ENCODE measurements at places on chromosomes 2 and 18. TPM values are rescaled to one million over a fixed set of nuclear protein-coding genes. Genes with fewer than 3 reads are reported as not detected.

- DNase-seq = no peak
These were observed 60.7 kb upstream of the AQP4 start for GRCh38 chr18:26926066-26926675.

- no peak for DNase-seq
These were observed 20.1 kb downstream of the ANKRD12 start for GRCh38 chr18:9156604-9157249.

- peak; percentile 60 for DNase-seq
These were observed 14.7 kb downstream of the CFLAR start for GRCh38 chr2:201130524-201131186.

SNORC gene
- total RNA-seq = 0.25 TPM

SCYGR4 gene
- not detected for total RNA-seq

KCNE4 gene
- total RNA-seq = 2.4 TPM

DNA sequence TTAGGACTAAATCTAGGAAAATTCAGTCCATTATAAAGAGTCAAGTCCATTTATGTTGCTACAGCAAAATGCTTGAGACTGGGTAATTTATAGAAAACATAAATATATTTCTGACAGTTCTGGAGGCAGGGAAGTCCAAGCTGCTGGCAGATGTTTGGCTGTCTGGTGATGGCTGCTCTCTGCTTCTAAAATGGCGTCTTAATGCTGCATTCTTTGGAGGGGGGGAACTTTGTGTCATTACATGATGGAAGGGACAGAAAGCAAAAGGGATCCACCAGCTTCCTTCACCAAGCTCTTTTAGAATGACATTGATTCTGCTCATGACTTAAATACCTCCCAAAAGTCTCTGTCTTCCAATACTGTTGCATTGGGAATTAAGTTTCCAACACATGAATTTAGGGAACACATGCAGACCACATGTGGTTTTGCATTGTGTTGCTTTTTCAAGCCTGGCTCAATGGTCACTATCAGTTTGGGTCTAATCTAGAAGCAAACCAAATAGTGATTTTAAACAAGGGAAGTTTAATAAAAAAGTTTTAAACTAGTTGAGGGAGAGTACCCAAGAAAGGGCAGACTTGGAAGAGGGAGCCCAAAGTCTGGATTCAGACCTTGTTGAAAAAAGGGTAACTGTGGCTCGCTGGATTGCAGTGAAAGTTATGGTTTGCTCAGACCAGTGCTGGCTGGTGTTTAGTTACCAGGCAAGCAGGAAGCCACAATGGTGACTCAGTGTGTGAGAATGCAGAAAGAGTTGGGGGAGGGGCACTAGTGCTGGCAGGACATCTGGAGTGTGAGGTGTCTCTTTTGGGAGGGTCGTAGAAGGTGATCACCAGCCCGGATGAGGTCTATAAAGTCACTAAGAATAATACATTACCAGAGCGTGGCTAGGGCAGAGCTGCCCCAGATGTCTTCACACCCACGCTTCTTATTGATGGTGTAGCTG lies 30.8 kb downstream of the C18orf54 start:
- peak; percentile 90 for DNase-seq

DNA sequence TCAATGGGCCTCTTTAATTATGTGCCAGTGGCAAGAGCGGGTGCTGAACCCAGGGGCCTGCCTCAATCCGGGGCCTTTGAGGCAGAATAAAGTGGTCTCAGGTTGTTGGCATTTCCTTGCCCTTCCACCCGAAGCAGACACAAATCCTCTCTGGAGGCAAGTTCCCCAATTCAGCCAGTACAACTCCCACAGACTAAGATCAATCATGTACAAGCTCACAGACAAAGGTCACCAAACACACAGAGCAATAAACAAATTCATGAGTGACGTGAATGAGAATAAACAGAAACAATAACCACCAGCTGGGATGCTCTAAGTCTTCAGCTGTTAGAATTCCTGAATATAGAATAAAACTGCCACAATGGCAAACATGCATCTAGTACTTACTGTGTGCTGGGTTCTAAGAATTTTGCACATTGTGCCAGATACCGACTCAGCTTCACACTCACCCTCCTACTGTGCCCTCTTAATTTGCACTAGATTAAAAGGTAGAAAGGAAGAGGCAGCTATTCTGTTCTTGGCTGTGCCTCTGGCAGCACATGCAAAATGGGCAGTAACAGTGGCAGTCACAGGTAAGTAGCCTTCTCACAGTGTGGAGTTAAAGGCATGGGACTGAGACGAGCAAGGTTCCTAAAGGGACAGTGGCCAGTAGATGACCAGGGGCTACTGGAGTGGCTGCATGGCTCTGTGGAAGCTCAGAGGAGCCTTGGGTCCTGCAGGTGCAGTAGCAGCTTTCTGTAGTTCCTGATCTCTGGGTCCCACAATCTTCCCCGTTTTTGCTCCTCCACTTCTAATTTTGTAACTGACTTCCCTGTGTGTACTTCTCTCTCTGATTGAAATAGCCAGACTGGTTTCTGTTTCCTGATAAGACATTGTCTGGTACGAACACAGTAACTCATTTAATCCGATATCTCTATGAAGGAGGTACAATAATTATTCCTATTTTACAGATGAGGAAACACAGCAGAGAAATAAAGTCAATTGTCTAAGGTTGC lies 34.6 kb upstream of the IL1B start:
- DNase-seq = no peak

GRCh38 chr2:68431316-68431972 lies 35.6 kb downstream of the FBXO48 start:
- no peak for DNase-seq

DNA sequence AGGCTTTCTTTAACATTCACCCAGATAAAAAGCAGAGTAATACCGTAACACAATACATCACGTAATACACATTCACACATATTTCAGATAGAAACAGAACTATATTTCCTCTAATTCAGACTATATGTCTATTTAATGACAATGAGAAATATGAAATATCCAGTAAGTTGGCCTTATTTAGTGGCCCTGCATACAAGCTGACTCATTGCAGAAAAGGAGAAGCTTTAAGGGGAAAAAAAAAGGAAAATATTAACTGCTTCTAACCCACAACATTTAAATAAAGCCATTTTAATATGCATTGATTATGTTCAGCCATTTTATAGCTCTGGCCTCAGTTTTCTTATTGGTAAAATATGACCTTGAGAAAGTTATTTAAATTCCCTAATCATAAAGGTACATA lies 94.8 kb downstream of the PPP1R1C start:
- no peak for DNase-seq

PID1 gene
- total RNA-seq = 2.5 TPM

GRCh38 chr2:164755952-164756351 lies 85.7 kb downstream of the COBLL1 start:
- no peak for DNase-seq

DNA sequence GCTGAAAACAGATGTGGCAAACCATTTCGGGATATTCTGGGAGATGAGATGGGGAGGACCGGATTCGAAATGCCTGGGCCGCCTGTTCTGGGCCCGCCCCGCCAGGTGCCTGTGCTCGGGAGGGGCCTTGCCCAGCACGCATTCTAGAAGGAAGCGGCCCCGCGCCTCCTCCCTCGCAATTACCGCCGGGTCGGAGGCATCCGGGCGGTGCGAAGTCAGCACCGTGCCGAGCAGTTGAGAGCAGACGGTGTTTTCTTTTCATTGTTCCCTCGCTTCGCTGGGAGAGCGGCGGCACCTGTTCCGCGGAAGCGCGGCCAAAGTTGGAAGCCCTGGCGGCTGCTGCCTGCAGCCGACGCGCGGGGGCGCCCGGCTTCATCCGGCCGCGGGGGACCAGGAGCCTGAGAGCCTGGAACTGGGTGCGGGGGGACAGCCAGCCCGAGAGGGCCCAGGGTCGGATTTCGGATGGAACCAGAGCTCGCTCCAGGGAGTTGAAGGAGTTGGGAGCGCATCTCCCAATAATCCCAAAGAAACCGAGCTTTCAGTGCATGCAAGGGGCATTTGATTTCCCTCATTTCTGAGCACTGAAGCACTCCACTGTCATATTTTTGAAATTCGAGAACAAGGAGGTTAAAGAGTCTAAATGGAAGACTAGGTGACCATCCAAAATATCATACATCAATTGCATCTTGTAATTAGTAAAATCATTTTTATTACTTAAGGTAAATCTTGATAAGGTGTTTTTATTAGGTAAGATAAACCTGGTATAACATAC lies 241.8 kb upstream of the RAB12 start:
- no peak for DNase-seq

GRCh38 chr2:40027968-40028367 lies 248.9 kb upstream of the THUMPD2 start:
- DNase-seq = no peak

DNA sequence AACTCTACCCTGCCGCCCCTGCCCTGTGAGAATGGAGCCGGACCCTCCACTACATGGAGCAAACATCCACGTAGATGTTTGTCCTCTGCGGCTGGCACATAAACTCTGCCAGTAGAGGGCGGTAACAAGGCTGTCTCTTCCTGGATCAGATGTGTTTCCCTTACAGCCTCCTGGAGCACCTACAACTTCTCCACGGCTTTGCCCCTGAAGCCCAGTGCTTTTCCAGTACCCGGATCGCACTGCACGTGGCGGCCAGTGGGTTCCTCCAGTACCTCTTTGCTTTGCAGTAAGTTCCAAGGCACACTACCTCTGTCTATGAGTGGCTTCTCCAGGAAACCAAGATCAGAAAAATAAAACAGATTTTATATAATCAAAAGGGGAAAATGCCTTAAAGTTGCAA lies 651.3 kb downstream of the DCDC2C start:
- DNase-seq = no peak

DNA sequence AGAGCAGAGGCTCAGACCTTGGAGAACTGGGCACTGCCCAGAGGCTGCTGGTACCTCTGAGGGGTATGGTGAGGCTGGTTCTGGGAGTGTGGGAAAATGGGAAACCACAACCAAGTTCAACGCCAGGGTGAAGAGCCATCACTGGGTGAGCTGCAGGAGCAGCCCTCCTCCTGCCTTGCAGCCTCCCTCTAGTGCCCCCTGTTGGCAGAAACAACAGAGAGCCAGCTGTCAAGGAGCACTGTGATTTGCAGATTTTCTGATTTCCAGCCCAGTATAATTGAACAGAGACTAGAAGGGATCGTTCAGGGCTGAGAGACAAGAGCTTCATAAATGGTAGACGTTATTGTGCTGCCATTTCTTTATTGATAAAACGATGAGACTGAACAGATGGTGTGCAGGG lies 50.5 kb downstream of the MAPK4 start:
- no peak for DNase-seq

- no peak for DNase-seq
These were observed 6.2 kb downstream of the MAL start for GRCh38 chr2:95031726-95032116.

FAM237A gene
- not detected for total RNA-seq

DNA sequence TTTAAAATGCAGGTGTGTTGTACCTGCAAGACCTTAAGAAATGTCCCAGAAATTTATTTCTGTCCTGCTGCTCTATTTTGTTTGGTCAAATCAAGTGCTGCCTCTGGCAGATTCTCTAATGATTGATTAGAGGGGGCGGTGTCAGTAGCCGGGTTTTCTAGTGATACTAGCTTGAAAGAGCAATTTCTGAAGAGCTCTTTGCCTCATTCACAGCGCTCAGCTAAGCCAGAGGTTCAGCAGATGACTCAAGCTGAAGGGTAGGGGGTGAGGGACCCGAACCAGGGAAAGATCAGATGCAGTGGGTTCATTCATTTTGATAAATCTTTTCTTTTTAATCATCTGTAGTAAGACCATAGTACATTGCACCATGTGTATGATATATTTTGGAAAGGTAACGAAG lies 15.0 kb downstream of the ZBTB7C start:
- no peak for DNase-seq

GALR1 gene
- total RNA-seq = under 0.01 TPM

SERPINB11 gene
- not detected for total RNA-seq

DNA sequence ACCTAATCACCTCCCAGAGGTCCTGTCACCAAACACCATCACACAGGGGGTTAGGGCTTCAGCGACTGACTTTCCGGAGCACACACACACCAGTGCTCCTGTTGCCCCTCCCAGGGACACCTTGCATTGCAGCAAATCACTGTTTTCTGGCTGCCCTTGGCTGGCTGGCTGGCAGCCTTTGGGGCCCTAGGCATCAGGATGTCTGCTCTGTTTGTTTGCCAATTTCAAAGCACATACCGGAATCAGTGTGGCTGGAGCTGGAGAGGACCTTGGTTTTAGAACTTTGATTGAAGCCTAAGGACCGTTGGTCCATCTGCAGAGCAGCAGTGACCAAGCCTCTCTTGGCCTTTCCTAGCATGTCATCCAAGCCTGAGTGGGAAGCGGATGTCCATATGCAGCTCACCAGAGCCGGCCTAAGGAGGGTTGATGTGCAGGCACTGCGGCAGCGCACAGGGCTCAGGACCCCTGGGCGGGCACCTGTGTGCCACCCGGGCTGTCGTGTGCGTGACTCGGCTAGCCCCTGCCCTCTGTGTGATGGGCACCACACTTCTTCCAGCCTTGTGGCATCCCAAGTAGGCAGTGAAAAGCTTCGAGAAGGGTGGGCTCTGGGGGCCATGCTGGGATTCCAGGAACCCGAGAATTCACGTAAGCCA lies 62.1 kb downstream of the GBX2 start:
- DNase-seq = no peak

ANKAR gene
- total RNA-seq = 0.14 TPM

DNA sequence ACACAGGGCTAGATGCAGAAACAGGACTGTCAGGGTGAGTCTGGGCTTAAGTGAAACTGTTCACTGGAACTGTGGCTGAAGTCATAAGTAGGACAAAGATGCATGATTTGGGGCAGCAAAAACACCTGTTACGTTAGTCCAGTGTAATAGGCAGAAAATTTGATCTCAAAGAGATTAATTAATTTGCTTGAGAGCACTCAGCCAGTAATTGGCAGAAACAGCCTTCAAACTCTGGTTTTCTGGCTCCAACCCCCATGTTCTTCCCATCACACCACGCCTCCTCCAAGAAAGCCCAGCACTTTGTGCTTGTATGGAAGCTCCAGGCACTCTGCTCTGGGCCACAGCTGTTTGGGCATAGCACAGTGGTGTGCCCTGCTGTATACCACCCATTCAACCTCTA lies 54.0 kb downstream of the CNTNAP5 start:
- DNase-seq = no peak

DNA sequence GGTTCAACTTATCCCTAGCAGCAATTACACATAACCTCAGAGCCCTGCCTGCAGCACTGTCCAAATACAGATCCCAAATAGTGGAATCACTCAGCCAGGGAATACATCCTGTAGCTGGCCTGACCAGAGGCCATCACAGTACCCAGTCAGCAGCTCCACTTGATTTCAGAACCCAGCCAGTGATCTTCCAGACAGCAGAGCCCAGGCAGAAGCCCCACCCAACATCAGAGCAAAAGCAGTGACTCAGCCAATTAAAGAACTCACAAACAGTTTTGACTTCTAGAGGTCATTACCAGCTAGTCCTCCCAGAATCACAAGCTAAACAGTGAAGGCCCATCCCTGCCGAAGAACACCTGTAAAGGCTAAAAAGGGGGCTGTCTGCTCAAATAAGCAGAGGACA lies 118.0 kb upstream of the SRD5A2 start:
- no peak for DNase-seq

GRCh38 chr2:185161701-185162100 lies 563.4 kb downstream of the ZNF804A start:
- no peak for DNase-seq

DNA sequence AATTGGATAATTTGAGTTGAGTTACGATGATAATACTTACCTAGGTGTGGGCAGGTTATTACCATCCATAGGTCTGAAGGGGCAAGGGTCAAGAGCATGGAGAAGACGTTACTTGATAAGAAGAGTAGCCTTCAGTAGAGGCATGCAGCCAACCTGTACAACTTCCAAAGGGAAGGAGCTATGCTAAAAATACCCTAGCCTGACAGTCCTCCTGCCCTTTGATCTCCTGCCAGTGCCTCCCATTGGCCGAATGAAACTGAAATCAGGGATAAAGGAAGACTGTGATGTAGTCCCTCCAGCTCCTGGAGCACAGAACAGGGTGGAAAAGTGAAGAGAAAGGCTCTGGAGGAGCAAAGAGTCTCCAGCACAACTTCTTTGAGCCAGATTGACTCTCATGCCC lies 487.4 kb downstream of the ADCYAP1 start:
- DNase-seq = no peak

All from H4 (cell line).